ENCODE measurements at places on chromosomes 16 and 17. TPM values are rescaled to one million over a fixed set of nuclear protein-coding genes. Genes with fewer than 3 reads are reported as not detected.

Gene KRTAP9-2
- total RNA-seq, result not detected

Gene PRSS36
- total RNA-seq, result 0.34 TPM

Gene CNP
- 89.1 TPM for total RNA-seq

Gene FOXK2
- total RNA-seq, result 97.7 TPM

Gene KRTAP3-2
- total RNA-seq, result not detected

Gene PPP4C
- 147 TPM for total RNA-seq

Gene TNK1
- 4.9 TPM for total RNA-seq

Gene TBC1D3B
- 9.1 TPM for total RNA-seq

Gene MEFV
- total RNA-seq, result not detected

Gene KRT27
- total RNA-seq, result not detected

Gene NLRC3
- 21.8 TPM for total RNA-seq

Gene SOST
- not detected for total RNA-seq

Gene MYH8
- not detected for total RNA-seq

Measured in activated T-helper 1 cell treated with anti-CD3 and anti-CD28 coated beads, Interleukin-12 subunit alpha, Interleukin-12 subunit beta, Interleukin-2, Interleukin-4 antibody, amounts not matched to agents 30 ng/mL and 10 ng/mL and 1 ng/mL, durations not matched to agents 14 hours and 24 hours and 36 hours (primary cell).